ENCODE measurements at places on chromosomes 4 and X.

- DNase-seq = no peak
Observed at GRCh38 chr4:106238820-106239420, 77.1 kb downstream of the TBCK start.

DNA sequence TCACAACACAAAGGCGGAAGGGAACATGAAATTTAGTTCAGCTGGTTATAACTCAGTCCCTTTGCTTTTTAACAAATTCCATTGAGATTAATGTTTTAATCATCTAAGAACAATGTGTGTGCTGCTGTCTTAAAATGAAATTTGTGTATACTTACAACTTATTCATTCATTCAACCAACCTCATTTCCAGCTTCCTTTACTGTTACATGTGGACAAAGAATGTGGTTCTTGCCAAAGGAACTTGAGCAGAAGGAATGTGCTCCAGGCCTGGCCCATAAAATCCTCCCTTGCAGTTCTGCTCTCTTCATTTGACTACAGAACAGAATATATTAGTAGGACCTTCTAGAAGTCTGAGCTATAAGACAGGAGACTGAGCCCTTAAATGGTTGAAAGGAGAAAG, 176.8 kb upstream of the GLRA2 start:
- no peak for DNase-seq

DNA sequence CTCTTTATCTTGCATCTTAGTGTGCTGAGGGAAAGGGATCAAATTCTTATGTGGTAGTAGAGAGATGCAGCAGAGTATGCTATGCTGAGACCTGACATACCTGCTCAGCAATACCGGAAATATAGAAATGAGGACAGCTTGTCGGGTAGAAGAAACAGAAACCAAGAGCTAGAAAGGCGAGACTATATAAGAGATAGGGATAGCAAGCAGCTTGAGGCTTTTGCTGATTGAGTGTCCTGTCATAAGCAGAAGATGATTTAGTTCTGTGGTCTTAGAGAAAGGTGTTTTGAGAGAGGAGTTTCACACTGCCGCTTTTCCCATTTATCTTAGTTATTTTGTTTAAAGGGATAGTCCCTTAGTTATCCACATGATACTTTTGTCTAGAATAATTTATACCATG, 31.7 kb downstream of the USP9X start:
- DNase-seq = no peak

DNA sequence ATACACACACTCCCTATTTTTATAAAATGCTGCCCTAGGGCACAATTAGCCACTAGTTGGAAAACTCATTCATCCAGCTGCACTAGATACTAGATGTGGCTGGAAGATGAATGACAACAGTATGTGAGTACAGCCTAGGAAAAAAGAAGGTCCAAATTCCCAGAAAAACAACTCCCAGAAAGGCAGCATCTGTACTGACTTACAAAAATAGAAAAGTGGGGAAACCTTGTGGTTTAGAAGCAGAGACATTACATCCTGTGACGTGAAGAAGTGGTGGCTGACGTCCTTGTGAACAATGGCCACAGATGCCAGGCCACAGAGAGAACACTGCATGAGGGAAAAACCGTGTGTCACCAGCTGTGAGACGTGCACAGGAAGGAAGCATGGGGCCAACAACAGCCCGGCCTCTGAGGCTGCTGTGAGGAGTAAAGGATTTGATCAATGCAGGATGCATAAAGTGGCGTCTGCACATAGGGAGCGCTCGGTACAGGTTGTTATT, 81.2 kb downstream of the SPRY1 start:
- DNase-seq = no peak

GRCh38 chr4:132333724-132334047, 815.4 kb upstream of the PCDH10 start:
- no peak for DNase-seq

DNA sequence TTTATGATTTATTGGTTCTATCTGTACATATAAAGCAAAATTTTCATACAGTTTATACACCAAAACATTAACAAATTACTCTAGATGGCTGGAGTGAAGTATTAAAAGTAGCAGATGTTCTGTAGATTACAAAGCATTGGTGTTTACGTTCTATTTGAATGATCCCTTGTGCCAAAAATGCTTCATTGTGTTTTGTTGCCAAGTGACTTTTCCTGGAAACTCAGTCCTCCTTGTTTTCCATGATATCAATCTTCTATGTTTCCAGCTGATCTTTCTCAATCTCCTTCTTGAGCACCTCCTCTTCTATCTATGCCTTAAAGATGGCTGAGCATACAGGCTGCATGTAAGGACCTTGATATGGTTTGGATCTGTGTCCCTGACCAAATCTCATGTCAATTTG, 263.6 kb upstream of the CTSO start:
- DNase-seq = no peak

DNA sequence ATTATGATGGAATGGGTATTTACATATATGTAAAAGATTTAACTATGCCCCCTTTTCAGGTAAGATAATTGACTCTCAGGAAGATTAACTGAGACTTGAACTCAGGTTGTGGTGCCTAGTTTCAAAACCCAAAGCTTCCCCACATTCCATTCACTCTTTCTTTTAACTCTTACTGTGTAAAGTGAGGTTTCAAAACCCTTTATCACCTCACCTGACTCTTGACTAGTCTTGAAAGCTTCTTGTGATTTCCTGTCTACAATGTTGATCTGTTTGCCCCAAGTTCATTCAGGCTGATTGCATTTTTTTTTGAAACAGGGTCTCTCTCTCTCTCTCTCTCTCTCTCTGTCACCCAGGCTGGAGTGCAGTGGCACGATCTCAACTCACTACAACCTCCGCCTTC, 40.5 kb upstream of the RAPGEF2 start:
- no peak for DNase-seq

DNA sequence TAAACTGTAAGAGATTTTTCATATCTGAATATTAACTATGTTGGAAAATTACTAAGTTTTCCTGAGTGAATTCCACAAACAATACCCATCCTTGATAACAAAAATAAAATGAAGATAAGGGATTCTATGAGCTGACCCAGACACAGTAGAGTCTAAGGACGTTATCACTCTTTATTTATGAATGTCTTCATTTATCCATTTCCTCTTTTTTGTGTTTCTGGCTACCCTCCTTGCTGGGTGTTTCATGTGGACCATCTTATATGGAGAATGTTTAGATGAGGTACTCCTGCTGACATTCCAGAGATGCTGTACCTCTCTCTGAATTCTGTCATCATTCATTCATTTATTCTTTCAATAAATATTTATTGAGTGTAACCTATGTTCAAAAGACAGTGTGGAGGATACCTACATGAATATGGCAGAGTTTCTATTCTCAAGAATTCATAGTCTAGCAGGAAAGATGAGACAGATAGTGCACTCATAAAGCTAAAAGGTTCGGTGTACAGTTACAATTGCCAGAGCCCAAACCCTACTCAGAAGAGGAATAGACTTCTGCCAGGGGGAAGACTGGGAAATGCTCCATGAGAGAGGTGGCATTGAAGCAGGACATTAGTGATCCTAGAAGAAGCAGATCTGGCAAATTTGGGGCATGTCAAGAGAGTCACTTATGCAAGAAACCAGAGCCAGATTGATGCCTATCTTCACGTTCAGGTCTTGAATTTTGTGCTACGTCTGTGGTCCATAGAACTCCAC, 195.8 kb downstream of the MAML3 start:
- no peak for DNase-seq

DNA sequence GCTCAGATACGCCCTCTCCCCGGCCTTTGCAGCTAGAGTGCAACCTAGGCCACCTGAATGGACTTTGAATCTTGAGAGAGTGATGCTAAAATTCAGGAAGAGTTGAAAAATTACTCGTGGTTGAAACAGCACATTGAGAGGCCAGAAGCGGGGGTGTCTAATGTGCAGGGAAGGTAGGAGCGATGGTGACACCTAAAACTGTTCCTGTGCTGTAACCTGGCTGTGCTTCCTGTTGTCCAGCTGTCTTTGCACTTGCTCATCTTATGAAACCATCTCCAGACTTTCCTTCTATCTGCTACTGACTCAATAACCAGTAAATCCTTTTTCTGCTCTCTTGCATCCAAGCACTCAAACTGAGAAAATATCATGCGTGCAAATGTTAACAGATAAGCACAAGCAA, 106.4 kb upstream of the RPS6KA3 start:
- DNase-seq = no peak

DNA sequence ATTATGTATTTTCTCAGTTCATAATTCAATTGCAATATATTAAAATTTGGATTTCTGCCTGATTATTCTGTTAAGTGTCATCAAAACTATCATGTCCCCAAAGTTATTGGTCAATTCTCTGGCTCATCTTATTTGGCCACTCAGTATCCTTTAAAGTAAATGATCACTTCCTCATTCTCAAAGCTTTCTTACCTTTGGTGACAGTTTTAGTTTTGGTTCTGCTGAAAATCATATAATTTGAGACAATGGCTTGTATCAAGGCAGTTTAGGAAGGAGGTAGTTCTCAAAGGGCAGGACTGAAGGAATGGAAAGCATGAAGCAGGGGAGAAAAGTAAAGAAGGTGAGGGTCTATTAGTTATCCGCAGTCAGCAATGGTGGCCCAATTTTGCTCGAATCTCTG, 1832.1 kb downstream of the ARAP2 start:
- DNase-seq = no peak

GRCh38 chr4:133800966-133801365, 400.6 kb downstream of the PABPC4L start:
- DNase-seq = no peak

- no peak for DNase-seq
Observed at GRCh38 chr4:111836601-111837000, 308.7 kb upstream of the FAM241A start.

DNA sequence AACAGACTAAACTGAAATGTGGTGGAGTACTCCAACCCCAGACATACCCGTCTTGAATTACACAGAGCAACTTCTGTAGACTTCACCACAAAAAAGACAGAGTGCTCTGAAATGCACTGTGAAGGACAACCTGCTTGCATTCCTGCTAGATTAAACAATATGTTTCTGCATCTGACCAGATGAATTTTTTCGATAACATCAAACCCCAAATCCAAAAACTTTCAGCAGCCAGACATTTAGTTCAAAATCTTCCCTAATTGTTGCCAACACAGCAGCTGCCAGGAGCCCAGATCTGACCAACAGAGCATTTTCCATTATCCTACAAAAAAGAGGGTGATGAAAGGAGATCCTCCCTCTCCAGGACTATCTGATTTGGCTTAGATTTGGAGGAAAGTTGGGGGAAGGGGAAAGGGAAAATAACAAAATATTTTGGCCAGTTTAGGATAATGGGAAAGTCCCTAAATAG, 356.5 kb downstream of the PDGFC start:
- DNase-seq = no peak

All from NCI-H1048 (cell line).